Activated T-cell treated with anti-CD3 and anti-CD28 coated beads, Interleukin-2, amount 50 U/mL, for 1 hour (primary cell): ENCODE measurements at places on chromosomes 13 and 19.
A peak's percentile ranks its signal among the peaks of the same experiment; 100 is the strongest.

DNA sequence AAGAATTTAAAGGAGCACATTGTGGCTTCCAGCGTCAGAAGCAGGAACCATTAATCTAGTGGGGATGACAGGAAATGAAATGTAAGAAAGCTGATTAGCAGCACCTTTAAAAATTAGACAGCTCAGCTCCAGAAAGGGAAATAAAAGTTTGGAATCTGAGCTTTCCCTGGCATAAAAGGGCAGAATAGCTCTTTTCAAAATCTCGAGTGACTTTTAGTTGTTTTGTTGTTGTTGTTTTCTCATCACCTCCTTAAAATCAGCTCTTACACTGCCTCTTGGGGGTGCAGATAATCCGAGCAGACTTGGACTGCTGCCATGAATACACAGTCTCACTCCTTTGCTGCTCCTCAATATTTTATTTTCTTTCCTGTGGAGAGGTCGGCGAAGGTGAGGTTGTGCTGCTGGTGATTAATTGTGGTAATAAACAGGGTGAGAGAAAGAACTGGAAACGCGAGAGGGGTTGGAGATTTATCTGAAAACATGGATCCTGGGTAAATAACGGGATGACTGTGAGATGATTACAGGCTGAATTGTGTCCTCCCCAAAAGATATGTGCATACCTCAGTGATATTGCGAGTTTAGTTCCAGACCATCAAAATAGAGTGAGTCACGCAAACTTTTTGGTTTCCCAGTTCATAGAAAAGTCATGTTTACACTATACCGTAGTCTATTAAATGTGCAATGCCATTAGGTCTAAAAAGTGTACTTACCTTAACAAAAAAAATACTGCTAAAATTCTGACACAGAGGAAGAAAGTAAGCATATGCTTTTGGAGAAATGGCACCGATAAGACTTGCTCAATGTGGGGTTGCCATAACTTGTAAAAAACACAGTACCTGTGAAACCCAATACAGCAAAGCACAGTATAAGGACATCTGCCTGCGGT, 787.7 kb downstream of the UQCRFS1 start:
- no peak for DNase-seq

DNA sequence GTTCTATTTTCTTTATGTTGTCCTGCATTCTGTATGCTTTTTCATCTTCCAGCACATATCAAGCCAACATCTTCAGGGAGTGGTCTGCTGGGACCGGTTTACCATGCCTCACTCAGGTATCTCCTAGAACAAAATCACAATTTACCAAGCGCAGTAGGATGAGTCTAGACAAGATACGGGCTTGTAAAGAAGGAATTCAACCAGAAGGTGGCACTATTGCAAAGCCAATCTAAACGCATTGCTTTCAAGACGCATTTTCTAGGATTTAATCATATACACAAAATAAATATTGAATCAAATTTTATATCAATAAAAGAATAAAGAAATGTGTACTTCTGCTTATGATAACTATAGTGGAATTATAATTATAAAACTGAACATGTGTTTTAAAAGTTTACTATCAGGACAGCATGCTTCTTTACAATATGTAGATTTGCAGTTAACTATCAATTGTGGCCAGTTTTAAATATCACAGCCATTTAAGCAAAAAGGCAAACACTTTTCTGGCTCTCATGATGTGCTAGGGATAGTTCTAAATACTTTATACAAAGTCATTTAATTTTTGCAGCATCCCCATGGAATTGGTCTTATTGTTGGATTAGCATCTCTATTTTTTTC, 16.1 kb upstream of the TPP2 start:
- no peak for DNase-seq

- no peak for DNase-seq
Measured at GRCh38 chr19:51341066-51341465, 873 bp downstream of the VSIG10L start.

DNA sequence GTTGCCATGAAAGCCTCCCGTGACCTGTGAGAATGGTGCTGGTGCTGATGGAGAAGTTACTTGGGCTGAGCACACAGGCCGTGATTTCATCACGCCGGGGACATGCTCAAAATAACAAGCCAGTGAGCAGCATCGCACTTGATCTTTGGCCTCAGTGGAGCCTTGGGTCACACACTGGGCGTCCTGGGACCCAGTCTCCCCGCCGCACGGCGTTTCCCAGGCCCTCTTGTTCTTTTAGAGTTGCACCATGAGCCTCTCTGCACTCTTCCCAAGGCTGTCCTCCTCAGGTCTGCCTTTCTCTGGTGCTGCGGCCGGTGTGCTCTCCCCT, 9.5 kb upstream of the NDUFS7 start:
- no peak for DNase-seq

DNA sequence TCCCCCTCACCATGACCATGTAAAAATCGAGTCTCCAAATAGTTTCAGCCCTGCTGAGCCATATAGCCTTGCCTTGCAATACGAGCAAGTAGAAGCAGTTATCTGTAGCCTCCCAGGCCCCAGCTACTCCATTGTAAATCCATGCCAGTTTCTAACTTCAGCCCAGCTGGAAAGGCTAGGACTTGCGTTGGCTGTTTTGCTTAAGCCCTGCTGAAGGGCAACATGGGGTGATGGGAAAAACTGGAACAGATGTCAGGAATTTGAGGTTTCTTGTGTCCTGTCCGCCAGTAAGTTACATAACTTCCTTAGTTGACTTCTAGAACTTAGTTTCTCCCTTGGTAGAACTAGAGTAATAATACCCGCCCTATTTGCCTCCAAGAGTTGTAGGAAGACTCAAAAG, 216.0 kb upstream of the SERP2 start:
- DNase-seq, result no peak

DNA sequence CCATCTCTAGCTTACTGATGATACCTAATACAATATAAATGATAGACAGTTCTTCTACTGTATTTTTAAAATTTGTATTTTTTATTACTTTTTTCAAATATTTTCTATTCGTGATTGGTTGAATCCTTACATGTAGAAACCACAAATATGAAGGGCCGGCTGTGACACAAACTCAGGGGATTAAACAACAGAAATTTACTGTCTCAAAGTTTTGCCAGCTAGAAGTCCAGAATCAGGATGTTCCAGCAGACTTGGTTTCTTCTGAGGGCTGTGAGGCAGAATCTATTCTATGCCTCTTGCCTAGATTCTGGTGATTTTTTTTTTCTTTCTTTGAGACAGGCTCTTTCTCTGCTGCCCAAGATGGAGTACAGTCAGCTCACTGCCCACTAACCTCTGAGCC, 13.8 kb downstream of the FPR1 start:
- DNase-seq, result no peak

DNA sequence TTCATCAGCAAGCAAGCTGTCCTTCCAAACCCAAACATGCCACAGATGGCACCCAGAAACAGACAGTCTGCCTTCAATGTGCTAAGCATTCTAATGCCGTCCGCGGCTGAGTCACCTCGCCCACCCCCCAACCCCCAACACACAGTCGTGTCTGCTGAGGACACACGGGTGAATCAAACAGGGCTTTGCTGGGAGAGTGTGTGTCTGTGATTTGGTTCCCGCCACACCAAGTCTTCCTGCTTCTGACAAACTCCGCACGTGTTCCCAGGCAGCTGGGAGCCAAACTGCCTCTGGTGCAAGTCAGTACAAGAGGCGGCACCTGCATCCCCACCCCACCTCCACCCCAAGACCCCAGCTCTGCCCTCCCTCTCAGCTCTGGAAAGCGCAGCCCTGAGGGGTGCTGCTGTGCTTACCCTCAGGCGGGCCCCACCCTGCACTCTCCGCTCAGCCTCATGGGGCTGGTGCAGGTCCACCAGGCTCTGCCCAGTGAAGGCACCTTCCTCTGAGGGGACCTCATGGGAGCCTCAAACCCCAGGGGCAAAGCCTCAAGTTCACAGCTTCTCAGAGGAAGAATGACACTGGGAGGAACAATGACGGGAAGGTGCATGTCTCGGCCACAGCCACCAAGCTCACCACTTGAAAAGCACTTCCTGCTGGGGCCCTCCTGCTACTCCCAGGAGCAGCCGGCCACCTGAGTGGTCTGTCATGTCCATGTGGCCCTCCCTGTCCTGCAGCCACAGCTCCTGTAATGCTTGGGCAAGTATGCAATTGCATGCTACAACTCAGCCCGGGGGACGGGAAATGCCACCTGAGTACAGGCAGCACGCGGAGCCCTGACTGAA, 15.0 kb upstream of the SLC35E1 start:
- peak; percentile 71 for DNase-seq

GRCh38 chr19:17926044-17926443, 6.8 kb upstream of the CCDC124 start:
- no peak for DNase-seq

DNA sequence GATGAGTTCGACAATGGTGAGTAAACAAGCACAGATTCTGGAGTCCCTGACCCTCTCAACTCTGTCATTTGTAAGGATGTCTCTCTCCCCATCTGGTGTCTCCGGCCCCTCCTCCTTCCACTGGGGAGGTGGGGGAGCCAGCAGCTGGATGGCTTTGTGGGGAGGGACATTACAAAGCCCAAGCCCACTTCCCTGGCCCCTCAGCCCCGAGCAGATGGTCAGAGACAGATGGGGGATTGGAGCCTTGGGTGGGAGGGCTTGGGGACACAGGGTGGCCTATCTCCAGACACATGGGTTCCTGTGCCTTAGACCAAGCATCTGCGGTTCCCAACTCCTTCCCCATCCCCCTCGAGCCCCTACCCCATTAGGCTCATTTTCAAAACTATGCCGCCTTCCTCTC, 2.5 kb downstream of the TIMM50 start:
- no peak for DNase-seq

- DNase-seq, result peak; percentile 24
Measured at GRCh38 chr19:19110410-19111135, 27.7 kb downstream of the TMEM161A start.

GRCh38 chr13:31742097-31742734, 2.9 kb downstream of the RXFP2 start:
- peak; percentile 52 for DNase-seq

DNA sequence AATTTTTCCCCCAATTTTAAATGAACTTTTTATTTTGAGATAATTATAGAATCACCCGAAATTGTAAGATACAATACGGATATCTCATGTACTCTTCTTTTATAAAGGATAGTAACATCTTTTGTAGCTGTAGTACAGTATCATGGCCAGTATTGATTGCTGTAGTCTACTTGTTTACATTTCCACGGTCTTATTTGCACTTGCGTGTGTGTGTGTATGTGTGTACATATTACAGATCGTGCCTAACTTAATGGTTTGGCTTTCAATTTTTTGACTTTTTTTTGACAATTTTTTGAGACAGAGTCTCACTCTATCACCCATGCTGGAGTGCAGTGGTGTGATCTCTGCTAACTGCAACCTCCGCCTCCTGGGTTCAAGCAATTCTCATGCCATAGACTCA, 6.7 kb downstream of the PAN3 start:
- DNase-seq, result no peak

- no peak for DNase-seq
Measured at GRCh38 chr19:48962029-48962848, 2.9 kb upstream of the FTL start.

- no peak for DNase-seq
Measured at GRCh38 chr13:111952032-111952431, 114.9 kb upstream of the SOX1 start.

GRCh38 chr13:101016475-101016874, 341.9 kb upstream of the TMTC4 start:
- DNase-seq, result no peak

DNA sequence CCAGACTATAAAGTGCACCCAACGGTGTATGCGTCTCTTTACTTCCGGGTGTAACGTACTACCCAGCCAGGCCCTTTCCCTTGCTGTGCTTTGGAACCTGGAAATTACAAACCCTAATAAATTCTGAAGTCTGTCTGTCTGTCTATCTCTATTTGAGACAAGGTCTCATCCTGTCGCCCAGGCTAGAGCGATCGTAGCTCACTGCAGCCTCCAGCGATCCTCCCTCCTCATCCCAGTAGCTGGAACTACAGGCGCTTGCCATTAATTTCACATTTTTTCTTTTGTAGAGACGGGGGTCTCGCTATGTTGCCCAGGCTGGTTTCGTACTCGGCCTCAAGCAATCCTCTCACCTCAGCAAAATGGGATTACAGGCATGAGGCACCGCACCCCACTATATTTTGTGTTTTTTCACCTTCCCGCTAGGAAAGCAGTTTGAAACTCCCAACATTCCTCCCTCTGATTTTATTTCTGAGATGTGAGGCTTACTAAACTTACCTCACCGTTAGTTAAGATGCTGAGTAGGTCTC, 469 bp upstream of the RNF6 start:
- no peak for DNase-seq

DNA sequence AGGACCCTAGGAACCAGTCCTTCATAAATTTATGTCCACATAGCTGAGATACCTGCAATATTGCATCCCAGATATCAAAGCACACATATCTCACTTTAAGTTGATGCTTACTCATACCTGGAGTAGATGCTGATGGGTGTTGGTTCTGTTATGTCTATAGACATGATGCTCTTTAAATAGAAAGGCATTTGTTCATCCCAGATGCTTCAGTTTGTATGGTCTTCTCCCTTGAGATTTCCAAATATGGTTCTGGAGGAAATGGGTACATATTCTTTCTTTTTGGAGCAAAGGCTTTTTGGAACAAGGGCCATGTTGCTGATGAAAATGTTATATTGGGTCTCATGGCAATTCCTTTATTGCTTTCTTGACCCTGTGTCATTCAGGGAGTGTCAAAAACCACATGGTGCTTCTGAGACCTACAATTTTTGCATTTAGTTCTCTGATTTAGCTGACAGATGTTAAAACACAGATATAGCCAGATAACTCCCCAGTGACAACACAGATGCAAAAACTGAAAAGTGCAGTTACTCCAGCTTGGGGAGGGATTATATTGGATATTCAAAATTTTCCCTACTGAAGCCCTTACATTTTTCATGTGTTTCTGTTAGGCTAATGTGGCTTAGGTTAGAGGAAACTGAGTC, 211.4 kb downstream of the KCNRG start:
- no peak for DNase-seq

- DNase-seq, result no peak
Measured at GRCh38 chr19:13068085-13068846, 34.4 kb downstream of the LYL1 start.

- no peak for DNase-seq
Measured at GRCh38 chr19:19076476-19076875, 12.7 kb downstream of the SLC25A42 start.

DNA sequence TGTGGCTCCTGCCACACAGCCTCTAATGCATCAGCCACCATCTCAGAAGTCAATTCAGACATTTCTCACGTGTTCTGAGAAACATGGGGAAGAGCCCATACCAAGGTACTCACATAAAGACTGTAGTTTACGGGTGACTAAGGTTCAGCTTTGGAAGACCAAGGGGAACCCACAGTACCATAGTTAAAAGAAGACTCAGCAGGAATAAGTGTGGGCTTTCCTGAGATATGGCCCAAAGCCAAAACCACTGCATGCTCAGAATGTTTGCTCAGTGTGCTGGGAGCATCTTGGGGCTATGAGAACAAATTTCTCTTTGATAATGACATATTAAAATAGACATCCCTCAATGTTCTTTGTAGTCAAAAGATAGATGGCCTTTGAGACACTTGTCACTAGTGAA, 283.8 kb downstream of the DCT start:
- DNase-seq, result no peak

- no peak for DNase-seq
Measured at GRCh38 chr13:53642306-53642705, 613.7 kb downstream of the OLFM4 start.
